EL (cell line): ENCODE measurements at places on chromosomes 2 and 18.

- no peak for DNase-seq
Observed at GRCh38 chr2:240376739-240377138, 58.7 kb upstream of the GPC1 start.

DNA sequence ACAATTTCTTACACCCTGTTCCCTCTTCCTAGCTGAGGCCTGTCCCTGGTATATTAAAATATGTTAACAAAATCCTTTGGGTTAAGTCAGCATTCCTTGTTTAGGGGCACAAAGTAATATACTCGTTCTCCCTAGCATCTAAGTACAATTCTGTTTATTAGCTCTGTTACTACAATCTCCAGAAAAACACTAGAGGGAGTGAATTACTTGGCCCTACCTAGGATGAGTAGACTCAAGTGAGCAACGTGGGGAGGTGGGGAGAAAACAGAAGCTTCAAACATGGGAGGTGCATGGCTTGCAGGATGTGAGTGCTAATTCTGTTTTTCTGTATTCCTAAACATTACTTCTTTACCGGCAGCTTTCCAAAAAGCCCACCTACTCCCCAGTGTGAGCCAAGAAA is 89.7 kb downstream of the FSIP2 start:
- DNase-seq: no peak

- DNase-seq: no peak
Observed at GRCh38 chr18:34915046-34915445, 126.2 kb upstream of the MAPRE2 start.

DNA sequence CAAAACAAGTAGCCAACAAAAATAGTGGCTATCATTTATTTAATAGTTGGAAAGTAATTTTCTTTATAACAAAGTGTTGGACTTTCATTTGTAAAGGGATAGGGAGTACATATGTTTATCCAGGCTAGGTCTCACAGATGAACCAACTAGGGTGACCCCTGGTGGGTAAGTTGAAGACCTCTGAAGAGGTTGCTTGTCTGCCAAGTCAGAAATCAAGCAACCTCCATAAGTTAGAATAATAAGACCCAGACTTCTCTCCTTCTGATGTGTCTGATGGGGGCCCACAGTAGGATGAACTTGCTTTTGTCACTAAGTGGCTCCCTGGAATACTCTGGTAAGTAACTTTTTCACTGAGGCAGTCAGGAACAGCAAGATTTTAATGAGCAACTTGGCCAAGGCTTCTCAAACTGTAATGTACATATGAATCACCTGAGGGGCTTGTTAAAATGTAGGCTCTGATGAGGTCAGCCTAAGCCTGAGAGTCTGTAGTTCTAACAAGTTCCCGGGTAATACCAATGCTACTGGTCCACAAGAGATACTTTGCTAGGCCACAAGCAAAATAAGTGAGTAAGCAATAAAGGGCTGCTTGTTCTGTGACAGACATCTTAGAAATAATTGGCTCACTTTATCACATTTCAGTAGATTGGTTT is 319.6 kb downstream of the PIK3C3 start:
- peak; percentile 5 for DNase-seq

DNA sequence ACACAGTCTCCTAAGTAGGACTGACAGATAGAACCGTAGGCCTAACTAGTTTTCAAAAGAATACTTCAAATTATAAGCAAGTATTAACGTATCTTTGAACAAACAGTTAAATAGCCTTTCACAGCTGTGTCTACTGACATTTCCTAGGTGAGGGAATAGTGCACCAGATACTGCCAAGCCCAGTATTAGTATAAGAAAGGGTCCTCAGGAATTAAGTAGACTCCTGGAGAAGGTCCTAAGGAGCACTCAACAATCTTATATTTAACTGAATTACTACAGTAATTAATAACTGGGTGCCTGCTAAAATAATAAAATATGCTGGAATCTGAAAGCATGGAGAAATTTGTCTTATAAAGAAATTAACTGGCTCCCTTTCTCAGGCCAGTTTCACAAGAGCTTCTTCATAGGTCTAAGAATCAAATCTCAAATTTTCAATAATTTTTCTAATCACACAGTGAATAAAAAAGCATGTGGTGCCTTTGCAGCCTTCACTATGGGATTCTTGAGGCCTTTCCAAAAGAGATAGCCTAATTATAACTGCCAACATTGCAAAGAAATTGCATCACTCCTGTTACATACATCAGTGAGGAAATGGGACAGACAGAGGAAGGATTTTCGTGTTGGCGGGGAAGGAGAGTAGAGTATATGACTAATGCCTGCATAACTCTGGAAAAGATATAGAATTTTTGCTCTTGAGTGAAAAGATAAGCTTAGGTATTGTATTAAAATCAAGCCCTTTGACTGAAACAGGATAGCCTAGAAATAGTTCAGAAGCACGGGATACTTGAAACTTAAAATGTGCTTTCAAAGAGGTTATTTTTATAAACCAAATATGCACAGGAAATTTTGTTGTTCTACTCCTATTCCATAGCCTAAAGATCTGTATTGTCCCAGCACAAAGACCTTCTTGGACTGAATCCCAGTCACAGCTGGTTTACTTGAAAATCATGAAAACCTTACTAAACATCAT is 228.6 kb upstream of the STK17B start:
- peak; percentile 95 for DNase-seq

DNA sequence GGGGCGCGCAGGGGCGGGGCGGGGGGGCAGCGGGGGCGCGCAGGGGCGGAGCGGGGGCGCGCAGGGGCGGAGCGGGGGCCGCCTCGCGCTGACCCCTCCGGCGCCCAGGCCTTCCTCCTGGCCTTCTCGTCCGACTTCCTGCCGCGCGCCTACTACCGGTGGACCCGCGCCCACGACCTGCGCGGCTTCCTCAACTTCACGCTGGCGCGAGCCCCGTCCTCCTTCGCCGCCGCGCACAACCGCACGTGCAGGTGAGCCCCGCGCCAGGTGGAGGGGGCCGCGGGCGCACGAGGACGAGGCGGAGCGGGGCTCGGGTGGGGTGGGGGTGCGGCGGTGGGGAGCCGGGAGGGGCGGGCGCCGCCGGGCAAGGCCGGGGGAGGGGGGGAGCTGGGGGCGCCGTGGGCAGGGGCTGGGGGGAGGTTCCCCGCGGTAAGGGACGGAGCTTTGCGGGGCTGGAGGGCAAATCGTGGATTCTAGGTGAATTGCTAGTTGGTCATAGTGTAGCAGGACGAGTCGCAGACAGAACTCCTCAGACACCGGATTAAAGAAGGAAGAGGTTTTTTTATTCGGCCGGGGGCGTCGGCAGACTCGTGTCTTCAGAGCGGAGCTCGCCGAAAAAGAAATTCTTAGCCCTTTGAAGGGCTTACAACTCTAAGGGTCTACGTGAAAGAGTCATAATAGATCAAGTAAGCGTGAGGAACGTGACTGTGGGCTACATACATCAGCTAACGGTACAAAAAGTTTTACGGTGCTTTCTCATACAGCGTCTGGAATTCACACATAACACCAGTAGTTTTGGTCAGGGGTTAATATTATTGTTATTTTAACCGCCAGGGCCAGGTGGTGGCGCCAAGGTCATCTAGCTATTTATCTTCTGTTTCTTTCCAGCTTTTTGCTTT is 29.9 kb downstream of the ANO7 start:
- DNase-seq: peak; percentile 55

- no peak for DNase-seq
Observed at GRCh38 chr2:224524657-224525056, 60.5 kb downstream of the CUL3 start.

GRCh38 chr2:62744603-62745002 is 39.1 kb downstream of the EHBP1 start:
- DNase-seq: no peak

GRCh38 chr18:5295231-5295920 is at the start of gene ZBTB14:
Gene ZBTB14 (minus strand): TSS chr18:5295726. CDS start chr18:5293246, 2,480 bp downstream.
- peak; percentile 47 for DNase-seq

DNA sequence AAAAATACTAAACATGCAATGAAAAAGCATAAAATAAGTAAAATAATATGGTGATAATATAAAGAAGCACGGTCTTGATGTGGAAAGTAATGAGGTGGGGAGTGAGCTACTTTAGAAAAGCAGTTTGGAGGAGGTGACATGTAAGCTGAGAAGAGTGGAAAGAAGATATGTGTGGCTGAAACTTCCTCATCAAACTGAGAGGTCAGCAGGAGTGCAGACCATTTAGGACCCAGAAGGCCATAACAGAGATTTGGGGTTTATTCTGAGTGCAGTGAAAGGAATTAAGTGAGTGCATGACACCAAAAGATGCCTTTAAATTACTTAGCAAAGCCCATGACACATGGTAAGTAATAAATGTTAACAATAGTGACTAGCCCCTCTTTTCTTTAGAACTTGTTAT is 24.4 kb upstream of the TMEM182 start:
- DNase-seq: no peak

- no peak for DNase-seq
Observed at GRCh38 chr2:18605115-18605514, 15.7 kb upstream of the NT5C1B start.

DNA sequence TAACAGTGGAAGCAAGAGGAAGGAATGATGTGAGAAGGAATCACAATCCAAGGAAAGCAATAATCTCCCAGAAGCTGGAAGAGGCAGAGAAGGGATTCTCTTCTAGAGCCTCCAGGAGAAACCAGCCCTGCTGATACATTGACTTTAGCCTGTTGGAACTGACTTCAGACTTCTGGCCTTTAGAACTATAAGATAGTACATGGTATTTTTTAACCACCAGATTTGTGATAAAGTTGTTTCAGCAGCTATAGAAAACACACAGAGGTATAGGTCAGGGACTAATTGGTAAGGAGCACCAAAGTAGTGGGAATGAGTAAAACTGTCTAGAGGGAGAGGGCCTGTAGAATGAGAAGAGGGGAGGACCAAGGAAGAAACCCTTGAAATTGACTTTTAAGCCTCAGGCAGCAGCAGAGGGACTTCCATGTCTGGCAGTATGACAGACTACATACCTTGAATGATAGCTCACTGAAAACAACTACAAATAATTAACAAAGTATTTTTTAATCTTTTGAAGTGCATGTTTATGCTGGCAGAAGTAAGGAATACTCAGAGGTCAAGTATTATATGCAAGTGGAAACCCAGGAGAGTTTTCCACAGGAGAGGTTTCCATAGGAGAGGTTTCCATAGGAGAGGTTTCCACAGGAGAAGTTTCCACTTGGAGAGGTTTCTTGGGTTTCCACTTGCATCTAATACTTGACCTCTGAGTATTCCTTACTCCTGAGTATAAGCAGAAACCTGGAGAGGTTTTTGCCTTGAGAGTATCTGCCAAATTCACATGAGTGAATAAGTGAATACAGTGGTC is 33.8 kb upstream of the TMEM17 start:
- DNase-seq: peak; percentile 8

GRCh38 chr2:48851161-48851560 is 95.6 kb upstream of the LHCGR start:
- DNase-seq: peak; percentile 7

DNA sequence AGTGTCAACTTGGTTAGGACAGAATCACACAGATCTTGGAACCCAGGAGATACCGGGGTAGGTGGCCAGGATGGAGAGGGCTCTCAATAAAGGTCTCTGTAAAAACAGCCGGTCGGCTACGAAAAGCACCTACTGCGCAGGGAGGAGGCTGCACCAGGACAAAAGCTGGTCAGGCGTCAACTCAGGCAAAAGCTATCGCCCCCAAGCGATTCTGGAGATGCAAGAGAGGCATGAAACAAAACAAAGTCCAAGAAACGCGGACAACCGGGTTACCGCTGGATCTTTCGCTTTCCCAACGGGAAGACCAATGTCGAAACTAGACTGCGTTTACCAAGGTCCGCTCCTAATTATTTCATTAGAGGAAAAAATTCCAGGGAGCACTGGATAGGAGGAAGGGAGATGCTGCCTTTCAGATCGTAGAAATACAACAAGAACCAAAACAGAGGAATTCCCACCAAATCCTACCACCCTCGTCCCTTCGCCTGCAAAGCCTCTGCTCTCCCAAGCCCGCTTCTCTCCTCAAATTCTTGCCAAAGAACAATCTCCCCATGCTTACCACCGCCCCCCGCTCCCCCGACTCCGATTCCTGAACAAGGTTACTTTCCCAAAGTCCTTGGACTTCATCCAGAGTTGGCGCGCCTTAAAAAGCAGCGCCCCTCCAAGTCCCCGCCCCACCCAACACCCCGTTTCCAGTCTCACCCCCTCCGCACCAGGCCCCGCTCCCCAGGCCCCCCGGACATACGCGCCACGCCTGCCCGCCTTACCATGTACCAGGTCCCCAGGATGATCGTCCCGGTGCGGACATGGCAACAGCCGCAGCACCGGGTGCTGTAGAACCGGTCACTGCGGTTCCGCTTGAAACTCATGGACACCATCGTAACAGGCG is 539 bp downstream of the LAPTM4A start:
- DNase-seq: peak; percentile 75

- DNase-seq: peak; percentile 70
Observed at GRCh38 chr18:41875094-41875780, 79.8 kb upstream of the PIK3C3 start.

- DNase-seq: no peak
Observed at GRCh38 chr2:217642944-217643343, 359.9 kb downstream of the TNS1 start.

- DNase-seq: no peak
Observed at GRCh38 chr2:21223618-21224017, 99.8 kb downstream of the TDRD15 start.

DNA sequence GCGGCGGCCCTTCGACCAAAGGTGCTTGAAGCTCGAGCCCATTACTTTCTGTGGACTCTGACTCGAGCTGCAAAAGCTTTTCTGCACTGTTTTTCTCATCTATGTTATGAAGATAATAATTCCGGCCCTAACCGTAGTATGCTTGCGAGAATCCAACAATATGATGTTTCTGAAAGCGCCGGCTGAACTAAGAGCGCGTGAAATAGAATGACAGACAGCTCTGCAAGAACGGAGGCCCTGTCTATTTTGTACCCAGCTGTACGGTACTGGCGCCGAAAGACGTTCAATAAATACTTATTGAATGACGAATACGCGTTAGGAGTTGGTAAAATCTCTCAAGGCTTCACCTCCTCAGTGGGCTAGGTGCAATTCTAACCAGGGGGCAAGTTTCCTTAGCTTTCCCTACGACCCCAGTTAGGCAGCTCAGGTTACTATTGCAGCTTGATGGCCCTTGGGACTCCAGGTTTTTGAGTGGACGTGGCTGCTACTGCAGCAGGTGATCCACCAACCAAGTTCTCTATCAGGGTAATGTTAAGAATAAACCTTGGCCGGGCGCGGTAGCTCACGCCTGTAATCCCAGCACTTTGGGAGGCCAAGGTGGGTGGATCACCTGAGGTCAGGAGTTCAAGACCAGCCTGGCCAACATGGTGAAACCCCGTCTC is 570 bp downstream of the SCRN3 start:
- DNase-seq: peak; percentile 34

- no peak for DNase-seq
Observed at GRCh38 chr2:9795071-9795470, 48.2 kb upstream of the TAF1B start.
